Central memory CD8-positive, alpha-beta T cell (primary cell): ENCODE measurements at places on chromosomes 2 and 18.
A peak's percentile ranks its signal among the peaks of the same experiment; 100 is the strongest.

DNA sequence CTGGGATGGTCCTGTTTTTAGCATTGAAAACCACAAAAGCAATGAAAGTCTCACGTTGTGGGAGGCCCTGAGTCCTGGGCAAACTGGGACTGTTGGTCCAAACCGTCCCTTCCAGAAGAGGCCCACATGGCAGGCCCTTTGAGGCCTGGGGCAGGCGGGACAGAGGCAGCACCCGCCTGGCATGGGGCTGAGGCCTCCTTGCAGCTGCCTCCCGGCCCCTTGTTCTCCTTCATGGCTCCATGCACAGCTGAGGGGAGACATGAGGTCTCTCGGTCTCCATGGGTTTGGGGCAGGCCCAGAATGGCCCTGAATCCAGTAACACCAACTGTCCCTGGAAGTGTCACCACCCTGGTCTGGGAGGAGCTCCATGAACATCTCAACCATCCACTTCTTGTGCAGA, 61.9 kb downstream of the RRM2 start:
- no peaks in the 10 kb centered on the region for H3K27me3 ChIP-seq
- no peak for DNase-seq
- no peaks in the 10 kb centered on the region for H3K36me3 ChIP-seq
- H3K4me3 ChIP-seq: no peak overlapping the region

- no peak overlapping the region for H3K4me3 ChIP-seq
- no peak overlapping the region for H3K27ac ChIP-seq
- no peak for DNase-seq
- no peaks in the 10 kb centered on the region for H3K36me3 ChIP-seq
- peaks cover 30% of the 10 kb centered on the region for H3K27me3 ChIP-seq
- no peaks in the 10 kb centered on the region for H3K4me1 ChIP-seq
These were observed 3.1 kb downstream of the IL36RN start for GRCh38 chr2:113061896-113062770.

GRCh38 chr18:61609131-61609530, 275.9 kb downstream of the CDH20 start:
- no peak for DNase-seq
- H3K36me3 ChIP-seq: no peaks in the 10 kb centered on the region
- no peaks in the 10 kb centered on the region for H3K4me1 ChIP-seq
- H3K27ac ChIP-seq: no peak overlapping the region
- H3K27me3 ChIP-seq: peaks cover 42% of the 10 kb centered on the region

DNA sequence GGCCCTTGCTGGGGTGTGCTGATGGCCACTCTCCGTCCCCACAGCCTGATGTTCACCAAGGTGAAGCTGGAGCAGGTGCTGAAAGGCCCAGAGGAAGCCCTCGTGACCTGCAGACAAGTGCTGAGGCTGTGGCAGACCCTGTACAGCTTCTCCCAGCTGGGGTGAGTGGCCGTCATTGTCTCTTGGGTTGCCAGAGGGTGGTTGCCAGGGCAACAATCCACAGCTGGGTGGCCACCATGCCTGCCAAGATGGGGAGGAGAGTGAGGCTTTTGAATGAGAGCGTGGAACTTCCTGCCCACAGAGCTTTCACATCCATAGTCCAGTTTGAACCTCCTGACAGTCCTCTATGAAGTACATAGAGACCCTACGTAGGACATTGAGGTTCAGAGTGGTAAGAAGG, 108.8 kb downstream of the STPG4 start:
- peaks cover 15% of the 10 kb centered on the region for H3K4me1 ChIP-seq
- no peak overlapping the region for H3K4me3 ChIP-seq
- no peaks in the 10 kb centered on the region for H3K27me3 ChIP-seq
- H3K27ac ChIP-seq: no peak overlapping the region
- H3K36me3 ChIP-seq: peaks cover 20% of the 10 kb centered on the region
- no peak for DNase-seq

DNA sequence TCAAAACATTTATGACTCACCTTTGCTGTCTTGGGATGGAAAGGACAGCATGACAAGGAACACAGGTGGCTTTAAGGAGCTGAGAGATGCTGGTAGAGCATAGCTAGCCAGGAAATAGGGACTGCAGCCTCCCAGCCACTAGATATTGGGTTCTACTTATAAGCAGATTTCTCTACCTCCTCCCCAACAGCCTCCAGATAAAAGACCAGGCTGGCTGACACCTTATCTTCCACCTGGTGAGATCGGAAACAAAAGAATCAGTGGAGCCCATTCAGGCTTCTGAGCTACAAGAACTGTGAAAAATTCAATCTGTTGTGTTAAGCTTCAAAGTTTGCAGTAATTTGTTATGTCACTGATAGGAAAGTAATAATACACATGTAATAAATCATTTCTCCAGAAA, 1278.5 kb upstream of the ZEB2 start:
- H3K4me1 ChIP-seq: no peaks in the 10 kb centered on the region
- no peaks in the 10 kb centered on the region for H3K27me3 ChIP-seq
- no peaks in the 10 kb centered on the region for H3K36me3 ChIP-seq
- no peak for DNase-seq
- no peak overlapping the region for H3K4me3 ChIP-seq
- H3K27ac ChIP-seq: no peak overlapping the region

DNA sequence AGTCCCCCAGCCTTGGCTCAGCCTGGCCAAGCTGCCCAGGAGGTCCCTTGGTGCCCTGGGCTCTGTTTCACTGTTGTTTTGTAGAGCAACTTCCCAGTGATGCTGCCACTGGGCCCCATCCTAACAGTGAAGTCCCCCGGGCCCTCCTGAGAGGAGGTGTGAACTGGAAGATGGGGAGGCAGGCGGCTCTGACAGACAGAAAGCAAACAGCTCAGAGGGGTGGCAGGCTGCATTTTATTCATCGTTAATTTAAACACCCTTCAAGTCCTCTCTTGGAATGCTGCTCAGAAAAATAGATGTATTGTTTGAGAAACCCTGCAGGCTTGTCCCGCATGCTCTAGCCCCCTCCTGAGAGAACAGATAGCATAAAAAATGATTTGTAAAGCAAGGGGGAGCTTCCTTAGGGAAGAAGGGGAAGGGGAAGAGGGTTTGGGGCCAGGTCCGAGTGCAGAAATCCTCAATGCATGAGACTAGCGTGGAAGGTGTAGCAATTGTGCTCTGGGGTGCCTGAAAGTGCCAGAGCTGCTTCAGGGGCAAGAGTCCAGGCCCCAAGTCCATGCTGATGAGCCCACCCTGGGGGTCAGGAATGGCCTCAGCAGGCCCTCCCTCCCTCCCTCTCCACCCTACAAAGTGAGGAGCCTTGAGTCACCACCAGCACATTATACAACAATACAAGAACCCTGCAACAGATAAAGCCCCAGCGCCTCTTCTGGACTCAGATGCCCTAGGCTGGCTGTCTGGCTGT, 113.6 kb downstream of the MSH2 start:
- H3K4me1 ChIP-seq: peaks cover 6% of the 10 kb centered on the region
- H3K27me3 ChIP-seq: no peaks in the 10 kb centered on the region
- peaks cover 4% of the 10 kb centered on the region for H3K36me3 ChIP-seq
- DNase-seq: no peak
- H3K27ac ChIP-seq: no peak overlapping the region

- H3K4me3 ChIP-seq: no peak overlapping the region
- no peaks in the 10 kb centered on the region for H3K27me3 ChIP-seq
- peaks cover 59% of the 10 kb centered on the region for H3K4me1 ChIP-seq
- no peak for DNase-seq
- peak overlapping the region; percentile 80 for H3K27ac ChIP-seq
These were observed 169.8 kb upstream of the ID2 start for GRCh38 chr2:8511868-8512612.

GRCh38 chr2:84844141-84844540, 36.7 kb downstream of the TRABD2A start:
- no peak for DNase-seq
- no peaks in the 10 kb centered on the region for H3K27me3 ChIP-seq
- H3K4me3 ChIP-seq: peak overlapping the region; percentile 10
- H3K36me3 ChIP-seq: peaks cover 5% of the 10 kb centered on the region
- peaks cover 81% of the 10 kb centered on the region for H3K4me1 ChIP-seq
